T-helper 17 cell (primary cell): ENCODE measurements at places on chromosomes 2 and 18. TPM values are rescaled to one million over a fixed set of nuclear protein-coding genes. Genes with fewer than 3 reads are reported as not detected.

DNA sequence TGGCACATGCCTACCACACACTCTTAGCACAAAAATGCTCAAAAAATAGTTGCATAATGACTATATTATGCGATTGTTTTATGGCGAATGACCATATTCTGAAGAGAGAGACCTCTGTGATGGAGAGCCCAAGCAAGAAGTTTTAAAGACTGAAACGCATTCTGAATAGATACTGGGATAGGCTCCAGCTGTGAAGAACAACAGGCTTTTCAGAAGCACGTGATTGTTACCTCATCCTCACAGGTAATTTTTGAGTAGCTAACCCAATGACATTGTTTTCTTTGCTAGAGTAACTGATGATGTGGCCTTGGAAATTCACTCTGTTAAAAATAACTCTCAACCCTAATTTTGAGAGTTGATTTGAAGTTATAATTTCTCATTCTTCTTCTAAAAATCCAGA, 2.0 kb upstream of the DDX18 start:
- peak overlapping the region; percentile 27 for H3K27ac ChIP-seq
- H3K27me3 ChIP-seq, result no peaks in the 10 kb centered on the region
- DNase-seq, result no peak
- peaks cover 15% of the 10 kb centered on the region for H3K4me1 ChIP-seq
- peaks cover 4% of the 10 kb centered on the region for H3K36me3 ChIP-seq

DNA sequence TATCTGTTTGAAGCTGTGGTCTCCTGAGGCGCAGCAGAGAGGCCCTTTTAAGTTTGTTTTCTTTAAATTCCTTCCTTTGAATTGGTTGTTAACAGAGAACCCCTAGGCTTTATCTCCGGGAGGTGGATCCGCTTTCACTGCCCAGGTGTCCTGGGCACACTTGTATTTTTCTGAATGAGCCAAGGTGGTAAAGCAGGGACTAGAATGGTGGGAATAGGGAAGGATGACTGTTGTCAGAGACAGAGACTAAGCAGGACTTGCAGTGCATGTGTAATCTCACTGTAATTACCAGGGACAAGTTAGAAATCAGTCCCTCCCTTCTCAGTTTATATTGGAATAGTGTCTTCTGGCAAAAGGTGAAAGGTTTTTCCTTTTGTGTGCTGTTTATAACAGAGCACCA, 72.8 kb downstream of the PHLPP1 start:
- H3K4me1 ChIP-seq, result peaks cover 38% of the 10 kb centered on the region
- H3K36me3 ChIP-seq, result peaks cover 2% of the 10 kb centered on the region
- no peak for DNase-seq
- H3K27ac ChIP-seq, result no peak overlapping the region
- H3K27me3 ChIP-seq, result peaks cover 7% of the 10 kb centered on the region

DNA sequence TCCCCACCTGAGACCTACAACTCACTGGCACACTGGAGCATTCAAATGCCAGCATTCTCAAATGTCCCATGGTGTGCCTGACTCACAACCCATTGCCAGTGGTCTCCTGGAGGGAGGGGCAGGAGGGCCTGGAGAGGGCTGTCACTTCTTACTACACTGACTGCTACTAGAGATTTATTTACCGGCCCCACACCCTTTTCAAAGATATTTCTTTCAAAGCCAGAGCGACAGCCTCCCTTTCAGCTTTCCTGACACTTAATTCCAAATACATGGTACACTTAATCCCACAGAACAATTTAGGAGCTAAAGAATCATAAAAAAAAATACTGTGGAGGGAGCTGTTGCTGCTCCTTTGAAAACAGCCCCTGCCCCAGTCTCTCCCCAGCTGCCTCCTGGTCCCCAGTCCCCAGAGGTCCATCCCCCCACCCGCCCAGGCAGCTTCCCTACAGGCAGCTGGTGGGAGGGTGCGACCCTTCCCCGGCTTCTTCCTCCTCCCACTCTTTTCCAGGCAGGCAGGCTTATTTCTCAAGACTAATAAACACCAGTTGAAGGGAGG, 129.1 kb upstream of the SMAD2 start:
- peaks cover 58% of the 10 kb centered on the region for H3K27me3 ChIP-seq
- peaks cover 2% of the 10 kb centered on the region for H3K36me3 ChIP-seq
- DNase-seq, result no peak

DNA sequence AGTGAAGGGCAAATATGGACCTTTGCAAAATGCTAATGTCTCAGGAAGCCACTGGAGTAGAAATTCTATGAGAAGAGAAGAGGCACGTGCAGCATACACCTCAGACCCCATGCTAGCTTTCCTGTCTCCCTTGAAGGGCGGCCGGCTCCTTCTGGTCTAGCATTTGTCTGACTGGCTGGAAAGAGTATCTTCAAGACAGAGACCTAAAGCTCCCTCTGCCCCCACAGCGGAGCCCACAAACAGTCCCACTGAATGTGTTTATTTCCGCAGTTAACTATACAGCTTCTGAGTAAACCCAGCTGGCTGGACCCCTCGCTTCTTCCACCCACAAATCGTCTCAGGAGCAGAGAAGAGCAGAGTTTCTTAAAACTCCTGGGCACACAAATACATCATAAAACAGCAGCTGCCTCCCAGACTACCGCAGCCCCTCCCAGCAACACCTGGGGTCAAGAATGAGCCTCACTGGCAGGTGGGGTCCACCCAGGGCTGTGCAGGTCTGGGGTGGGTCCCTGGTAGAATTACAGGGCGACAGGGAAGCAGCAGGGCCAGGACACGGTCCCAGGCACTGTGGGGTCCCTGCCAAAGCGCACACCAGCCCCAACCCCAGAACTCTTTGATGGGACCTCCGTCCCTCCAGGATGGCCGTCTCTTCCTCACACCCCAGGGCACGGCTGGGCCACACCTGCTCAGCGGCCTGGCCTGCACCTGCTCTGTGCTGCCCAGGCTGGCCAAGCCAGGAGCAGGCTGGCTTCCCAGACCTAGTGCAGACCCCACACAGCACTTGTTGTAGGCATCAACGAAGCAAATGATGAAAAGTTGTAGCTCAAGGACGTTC, 103.8 kb downstream of the PXDN start:
- no peaks in the 10 kb centered on the region for H3K4me1 ChIP-seq
- no peak overlapping the region for H3K27ac ChIP-seq
- peaks cover 22% of the 10 kb centered on the region for H3K27me3 ChIP-seq
- no peak for DNase-seq

DNA sequence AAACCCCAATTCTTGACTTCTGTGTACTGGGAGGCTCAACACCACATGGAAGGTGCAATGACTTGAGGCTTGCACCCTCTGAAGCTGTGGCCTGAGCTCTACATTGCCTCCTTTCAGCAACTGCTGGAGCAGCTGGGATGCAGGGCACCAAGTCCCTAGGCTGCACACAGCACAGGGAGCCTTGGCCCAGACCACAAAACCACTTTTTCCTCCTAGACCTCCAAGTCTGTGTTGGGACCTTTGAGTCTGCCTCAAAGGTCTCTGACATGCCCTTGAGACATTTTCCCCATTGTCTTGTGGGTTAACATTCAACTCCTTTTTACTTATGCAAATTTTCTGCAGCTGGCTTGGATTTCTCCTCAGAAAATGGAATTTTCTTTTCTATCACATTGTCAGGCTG, 62.6 kb upstream of the KCNE4 start:
- no peaks in the 10 kb centered on the region for H3K4me1 ChIP-seq
- DNase-seq, result no peak
- H3K27ac ChIP-seq, result no peak overlapping the region
- no peak overlapping the region for H3K4me3 ChIP-seq

DNA sequence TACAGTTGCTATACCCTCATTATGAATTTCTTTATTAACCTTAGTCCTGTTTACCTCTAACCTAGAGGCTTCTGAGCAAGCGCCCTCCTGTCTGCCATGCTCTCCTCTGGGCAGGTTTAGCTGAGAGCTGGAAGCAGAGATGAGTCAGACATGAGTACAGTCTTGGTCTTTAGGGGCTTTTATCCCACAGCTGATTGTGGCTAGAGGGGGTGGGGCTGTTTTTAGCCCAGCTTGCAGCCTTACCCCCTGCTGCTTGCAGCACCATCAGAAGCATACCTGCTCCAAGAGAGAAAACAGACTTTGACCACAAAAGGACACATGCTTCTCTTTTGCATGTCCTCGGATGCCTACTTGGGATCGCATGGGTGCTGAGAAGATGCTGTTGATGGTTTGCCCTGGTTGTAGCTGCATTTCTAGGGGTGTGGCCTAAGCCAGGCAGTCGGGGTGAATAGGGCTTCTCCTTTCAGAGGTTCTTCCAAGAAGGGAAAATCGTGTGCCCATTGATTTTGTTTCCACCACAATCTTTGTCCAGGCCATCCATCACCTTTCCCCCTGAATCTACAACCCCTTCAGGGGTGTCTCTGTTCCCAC, 115.0 kb upstream of the LGALSL start:
- no peak for DNase-seq
- peaks cover 3% of the 10 kb centered on the region for H3K36me3 ChIP-seq
- no peak overlapping the region for H3K4me3 ChIP-seq
- no peaks in the 10 kb centered on the region for H3K4me1 ChIP-seq
- peaks cover 24% of the 10 kb centered on the region for H3K27me3 ChIP-seq
- no peak overlapping the region for H3K27ac ChIP-seq

DNA sequence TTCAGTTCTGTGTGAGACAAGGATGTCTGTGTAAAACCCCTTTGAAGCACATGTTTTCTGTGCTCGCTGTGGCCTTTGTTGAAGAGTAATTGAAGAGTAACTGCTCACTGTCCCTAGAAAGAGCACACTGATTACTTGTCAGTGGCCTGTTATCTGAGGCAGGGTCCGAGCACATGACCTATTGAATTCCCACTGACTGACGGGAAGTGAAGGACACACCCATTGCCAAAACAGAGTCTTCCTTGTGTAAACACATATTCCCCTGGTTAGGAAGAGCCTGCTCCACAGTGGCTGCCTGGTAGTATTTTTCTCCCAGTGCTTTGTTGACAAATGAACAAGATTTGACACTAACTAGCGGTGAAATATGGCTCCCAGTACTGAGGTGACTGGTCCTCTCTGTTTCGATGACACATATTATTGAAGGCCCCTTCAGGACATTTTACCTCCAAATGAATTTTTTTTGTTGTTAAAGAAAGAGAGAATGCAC, 148.5 kb upstream of the GYPC start:
- H3K36me3 ChIP-seq, result no peaks in the 10 kb centered on the region
- H3K4me3 ChIP-seq, result peak overlapping the region; percentile 34
- peaks cover 3% of the 10 kb centered on the region for H3K4me1 ChIP-seq
- H3K27me3 ChIP-seq, result peaks cover 30% of the 10 kb centered on the region

The MYOM1 gene
- total RNA-seq, result 3.2 TPM

The SERPINB11 gene
- total RNA-seq, result not detected

The HOXD10 gene
- total RNA-seq, result not detected

The SLC40A1 gene
- total RNA-seq, result 92.7 TPM

The TBC1D8 gene
- 1.9 TPM for total RNA-seq

The EFHD1 gene
- total RNA-seq, result 1.1 TPM

The PJVK gene
- 6.1 TPM for total RNA-seq

The GORASP2 gene
- 80.5 TPM for total RNA-seq

The MAP4K3 gene
- total RNA-seq, result 18.8 TPM
